Fibroblast of the conjunctiva (primary cell): ENCODE measurements at places on chromosomes 5 and 9.

GRCh38 chr5:150624334-150625163 is 15.9 kb upstream of the SYNPO start:
- no peak for DNase-seq

DNA sequence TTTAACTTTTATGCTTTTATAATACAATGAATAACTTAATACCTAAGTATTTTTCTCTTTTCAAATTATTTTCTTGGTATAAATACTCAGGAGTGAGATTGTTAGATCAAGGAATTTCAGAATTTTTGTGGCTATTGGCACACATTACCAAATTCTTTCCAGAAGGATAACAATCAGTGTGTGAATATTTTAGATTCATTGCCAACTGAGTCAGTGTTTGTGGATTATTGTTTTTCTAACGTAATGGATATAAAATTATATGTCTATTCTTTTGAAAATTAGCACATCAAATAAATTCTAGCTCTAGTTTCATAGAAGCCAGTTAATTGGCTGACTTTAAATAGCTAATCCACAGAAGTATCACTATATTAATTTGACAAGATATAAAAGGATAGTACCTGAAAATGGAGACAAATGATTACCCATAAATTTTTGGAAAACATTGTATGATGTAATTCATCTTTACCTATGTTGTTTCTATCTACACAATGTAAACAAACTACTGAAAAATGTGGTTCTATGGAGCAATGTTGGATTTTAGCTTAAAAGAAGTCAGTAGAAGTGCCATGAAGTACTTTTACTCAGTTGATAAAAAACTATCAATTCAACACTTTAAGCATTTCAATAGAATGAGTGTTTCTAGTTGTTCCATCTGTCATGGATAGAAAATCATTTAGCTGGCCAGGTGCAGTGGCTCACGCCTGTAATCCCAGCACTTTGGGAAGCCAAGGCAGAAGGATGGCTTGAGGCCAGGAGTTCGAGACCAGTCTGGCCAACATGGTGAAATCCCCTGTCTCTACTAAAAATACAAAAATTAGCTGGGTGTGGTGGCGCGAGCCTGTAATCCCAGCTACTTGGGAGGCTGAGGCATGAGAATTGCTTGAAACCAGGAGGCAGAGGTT is 185.1 kb downstream of the ADAMTSL1 start:
- DNase-seq: peak; percentile 10

DNA sequence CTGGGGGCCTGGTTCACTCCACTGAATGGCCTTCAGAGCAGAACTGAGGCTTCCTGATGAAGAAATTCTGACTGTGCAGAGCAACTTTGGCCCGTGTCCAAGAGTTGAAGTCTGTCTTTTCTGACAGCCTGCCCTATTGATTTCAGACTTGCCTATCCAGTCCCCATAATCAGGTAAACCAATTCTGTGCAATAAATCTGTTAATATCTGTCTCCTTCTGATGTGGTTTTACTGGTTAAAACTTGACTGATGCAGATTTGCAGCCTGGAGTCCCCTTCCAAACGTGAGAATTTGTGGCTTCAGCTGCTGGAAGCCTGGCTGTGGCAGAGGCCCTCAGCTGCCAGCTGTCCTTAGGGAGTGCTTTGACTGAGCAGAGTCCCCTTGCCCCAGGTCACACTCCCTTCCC is 283.9 kb upstream of the ANKRD55 start:
- no peak for DNase-seq

- no peak for DNase-seq
Measured at GRCh38 chr5:124059200-124059599, 547.2 kb downstream of the CSNK1G3 start.

- peak; percentile 35 for DNase-seq
Measured at GRCh38 chr5:111997308-111997707, 240.3 kb upstream of the NREP start.

- DNase-seq: no peak
Measured at GRCh38 chr5:92637960-92638359, 943.1 kb downstream of the NR2F1-AS1 start.

GRCh38 chr5:119873611-119874010 is 244.3 kb downstream of the FAM170A start:
- no peak for DNase-seq

DNA sequence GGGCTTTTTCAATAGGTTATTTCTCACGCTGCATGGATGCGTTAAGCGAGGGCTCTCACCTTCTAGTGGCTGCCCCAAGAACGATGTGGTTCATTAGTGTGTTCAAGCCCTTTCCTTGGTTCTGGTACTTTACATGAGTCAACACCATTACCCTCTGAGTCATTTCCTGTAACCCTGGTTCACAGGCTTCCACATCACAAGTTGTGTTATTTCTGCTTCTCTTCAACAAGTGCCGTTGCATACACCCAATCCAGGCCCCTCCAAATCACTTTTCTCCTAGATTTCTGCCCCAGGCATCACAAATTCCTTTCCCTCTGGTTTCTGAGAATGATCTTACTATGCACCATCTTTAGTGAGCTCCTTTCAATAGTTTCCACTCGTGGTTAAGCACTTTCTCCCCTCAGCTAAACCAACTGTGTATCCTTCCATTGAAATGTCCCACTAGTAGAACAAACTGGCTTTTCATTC is 69.5 kb upstream of the RAD23B start:
- DNase-seq: peak; percentile 78

DNA sequence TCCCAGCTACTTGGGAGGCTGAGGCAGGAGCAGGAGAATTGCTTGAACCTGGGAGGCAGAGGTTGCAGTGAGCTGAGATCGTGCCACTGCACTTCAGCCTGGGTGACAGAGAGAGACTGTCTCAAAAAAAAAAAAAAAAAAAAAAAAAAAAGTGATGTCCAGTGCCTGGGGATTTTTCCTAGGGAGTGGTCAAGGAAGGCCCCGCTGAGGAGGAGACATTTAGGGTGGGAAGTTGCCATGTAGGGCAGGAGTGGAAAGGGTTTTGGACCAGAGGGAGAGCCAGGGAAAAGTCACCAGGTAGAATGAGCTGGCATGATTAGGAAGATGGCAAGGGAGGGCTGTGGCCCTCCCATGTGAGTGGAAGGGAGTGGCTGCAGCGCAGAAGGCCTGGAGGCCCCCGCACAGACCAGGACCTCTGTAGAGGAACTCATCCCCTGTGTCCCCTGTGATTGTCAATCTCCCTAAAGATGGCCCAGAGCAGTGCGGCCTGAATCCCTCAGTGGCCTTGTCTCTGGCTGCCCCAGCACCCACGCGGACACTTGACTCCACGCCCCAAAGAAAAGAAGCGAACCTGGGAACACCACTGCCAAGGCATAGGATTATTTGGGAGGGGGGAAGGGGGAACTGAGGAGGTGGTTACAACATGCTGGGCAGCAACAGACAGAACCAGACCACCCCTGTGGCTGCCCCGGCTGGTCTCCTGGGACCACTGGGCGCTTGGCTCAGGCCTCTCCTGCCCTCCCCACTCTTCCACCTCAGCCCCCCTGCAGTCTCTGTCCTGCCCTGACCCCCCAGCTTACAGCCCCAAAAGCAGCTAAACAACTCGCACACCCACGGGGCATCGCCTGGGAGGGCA is 2.6 kb upstream of the SQSTM1 start:
- no peak for DNase-seq

GRCh38 chr5:51047369-51047768 is 335.9 kb upstream of the ISL1 start:
- DNase-seq: no peak

GRCh38 chr9:32738501-32739172 is 44.7 kb upstream of the TMEM215 start:
- no peak for DNase-seq
